Stimulated activated CD4-positive, alpha-beta T cell treated with anti-CD3 and anti-CD28 coated beads, Interleukin-1b, Interleukin-23, amount 100 ng/mL, for 24 hours (primary cell): ENCODE measurements at places on chromosomes 16 and 17.

GRCh38 chr17:69870091-69870530, 204.9 kb upstream of the KCNJ16 start:
- no peak for DNase-seq

- peak; percentile 34 for DNase-seq
These were observed 339.0 kb downstream of the MAF start for GRCh38 chr16:79261481-79261940.

DNA sequence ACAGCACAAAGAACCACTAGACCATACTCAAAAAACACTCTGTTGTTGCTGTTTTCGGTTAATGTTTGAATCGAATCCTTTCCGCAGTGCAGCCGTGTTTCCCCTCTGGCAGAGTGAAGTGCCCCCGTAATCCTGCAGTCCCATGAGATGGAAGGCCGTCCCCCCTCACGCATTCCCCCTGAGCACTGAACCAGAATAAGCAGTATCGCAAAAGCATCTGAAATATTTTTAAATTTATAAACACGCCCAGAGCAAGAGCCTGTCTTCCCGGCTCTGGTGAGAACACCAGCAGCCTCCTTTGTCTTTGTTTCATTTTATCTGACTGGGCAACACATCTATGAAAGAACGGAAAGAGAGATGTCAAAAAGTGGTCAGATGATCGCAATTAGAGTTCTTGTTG, 121.0 kb upstream of the ADAMTS18 start:
- DNase-seq = no peak

GRCh38 chr17:45123930-45124796, 8.2 kb downstream of the PLCD3 start:
- DNase-seq = no peak

GRCh38 chr16:89906140-89907025, 12.3 kb upstream of the MC1R start:
- no peak for DNase-seq

DNA sequence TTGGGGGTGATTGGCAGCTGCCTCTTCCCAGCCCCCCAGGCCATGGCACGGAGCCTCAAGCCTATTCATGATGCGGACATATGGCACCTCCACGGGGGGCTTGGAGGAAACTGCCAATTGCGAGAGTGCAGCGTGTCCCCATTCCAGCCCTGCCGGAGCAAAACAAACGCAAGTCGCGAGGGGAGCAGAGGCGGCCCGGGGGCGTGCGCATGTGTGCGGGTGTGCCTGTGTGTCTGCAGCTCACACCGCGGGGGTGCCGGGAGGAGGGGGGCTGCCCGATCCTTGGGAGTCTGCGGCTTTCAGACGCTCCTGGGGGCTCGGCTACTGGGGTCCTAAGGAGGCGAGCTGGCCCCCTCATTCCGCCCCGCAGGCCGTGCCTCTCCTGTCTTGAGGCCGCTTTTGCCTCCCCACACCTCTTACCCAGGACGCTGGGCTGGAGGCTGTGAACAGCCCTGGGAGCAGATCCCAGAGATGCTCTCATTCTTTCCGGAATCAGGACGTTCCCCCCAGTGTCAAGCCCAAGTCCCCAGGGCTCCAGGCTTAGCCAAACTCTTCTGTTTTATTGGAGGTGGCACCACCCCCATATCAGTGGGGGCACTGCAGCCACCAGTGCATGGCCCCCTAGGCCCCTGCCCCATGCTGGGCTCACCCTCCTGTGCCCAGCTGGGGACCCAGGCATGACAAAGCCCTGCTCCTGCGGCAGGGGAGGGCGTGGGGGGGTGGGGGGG, 29.1 kb downstream of the ENDOV start:
- no peak for DNase-seq

DNA sequence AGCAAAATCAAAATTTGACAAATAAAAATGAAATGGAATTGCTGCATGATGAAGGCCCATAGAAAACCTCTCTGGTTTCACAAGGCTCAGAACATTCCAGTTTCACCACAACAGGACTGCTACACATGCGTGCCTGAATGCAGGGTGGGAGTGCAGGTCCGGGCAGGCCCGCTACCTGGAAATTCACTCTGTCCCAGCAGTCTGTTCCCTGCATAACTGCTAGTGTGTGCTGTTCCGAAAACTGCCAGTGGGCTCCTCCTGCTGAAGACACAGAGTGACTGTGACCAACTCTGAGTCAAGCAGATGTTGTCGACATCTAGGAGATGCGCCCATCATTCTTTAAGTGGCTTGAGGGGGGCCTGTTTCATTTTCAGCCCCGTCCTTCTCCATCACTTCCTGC, 284.8 kb upstream of the MAF start:
- no peak for DNase-seq

GRCh38 chr17:31549121-31549524, 157.6 kb downstream of the RAB11FIP4 start:
- DNase-seq = no peak

- DNase-seq = no peak
These were observed 134.7 kb upstream of the NETO2 start for GRCh38 chr16:47278306-47278970.

GRCh38 chr17:65848751-65849150, 287.3 kb upstream of the AXIN2 start:
- DNase-seq = no peak

- DNase-seq = no peak
These were observed 140.8 kb upstream of the CDH5 start for GRCh38 chr16:66225696-66226095.

- DNase-seq = no peak
These were observed 53.9 kb upstream of the MON1B start for GRCh38 chr16:77137045-77137444.

DNA sequence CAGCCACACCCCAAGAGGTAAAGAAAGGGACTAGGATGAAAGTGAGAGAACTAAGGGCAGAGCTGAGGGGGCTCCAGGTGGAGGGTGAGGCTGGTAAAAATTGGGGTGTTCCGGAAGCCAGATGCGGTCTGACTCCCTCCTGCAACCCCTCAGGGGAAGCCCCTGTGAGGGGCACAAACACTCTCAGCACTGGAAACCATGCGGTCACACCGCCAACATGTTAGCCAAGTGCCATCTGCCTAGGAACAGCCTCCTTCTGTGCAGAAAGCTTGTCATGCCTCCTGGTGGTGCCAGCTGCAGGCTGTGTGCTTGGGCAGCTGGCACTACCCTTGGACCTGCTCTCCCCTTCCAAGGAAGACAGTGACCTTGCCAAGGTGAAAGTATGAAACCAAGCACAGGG, 83.5 kb upstream of the RPL38 start:
- DNase-seq = no peak
